ENCODE measurements at places on chromosomes 6 and 20.

DNA sequence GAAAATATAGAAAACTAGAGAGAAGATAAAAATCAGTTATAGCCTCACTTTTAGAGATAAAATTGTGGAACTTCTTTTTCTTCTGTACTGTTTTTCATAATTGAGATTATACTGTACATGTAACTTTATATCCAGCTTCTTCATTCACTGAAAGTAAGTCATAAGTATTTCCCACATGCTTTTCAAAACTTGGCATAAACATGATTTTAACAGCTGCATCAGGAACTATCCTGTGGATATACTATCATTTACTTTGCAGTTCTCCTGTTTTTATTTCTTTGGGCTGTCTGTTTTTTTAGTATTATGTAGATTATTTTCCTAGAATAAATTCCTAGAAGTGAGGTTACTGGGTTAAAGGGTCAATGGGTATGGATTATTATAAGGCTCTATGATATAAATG lies 14.8 kb downstream of the DSTN start:
- no peak for DNase-seq

DNA sequence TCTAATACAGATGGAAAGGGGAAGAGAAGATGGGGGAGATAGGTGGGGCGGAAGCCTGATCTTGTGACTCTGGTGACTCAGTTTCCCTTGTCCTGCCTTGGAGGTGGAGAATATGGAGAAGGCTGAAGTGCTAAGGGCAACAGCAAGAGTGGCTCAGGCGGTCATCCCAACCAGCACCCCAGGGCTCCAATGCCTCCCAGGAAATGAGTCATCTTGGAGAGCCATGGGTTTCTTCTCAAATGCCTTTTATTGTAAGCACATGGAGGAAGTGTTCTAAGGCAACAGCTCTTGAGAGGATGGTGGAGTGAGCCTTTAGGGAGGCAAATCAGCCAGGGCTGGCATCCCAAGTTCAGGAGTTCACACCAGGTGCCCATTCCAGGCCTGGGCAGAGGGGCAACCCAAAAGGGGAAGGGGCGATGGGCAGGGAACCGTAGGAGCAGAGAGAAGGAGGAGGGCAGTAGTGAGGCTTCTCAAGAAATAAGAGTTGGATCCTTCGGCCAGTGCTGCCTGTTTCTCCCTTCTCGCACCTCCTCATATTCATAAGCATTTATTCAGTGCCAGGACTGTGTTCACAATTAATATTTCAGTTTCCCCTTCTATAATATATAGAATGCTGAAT lies 13.2 kb upstream of the AHCY start:
- DNase-seq: no peak

DNA sequence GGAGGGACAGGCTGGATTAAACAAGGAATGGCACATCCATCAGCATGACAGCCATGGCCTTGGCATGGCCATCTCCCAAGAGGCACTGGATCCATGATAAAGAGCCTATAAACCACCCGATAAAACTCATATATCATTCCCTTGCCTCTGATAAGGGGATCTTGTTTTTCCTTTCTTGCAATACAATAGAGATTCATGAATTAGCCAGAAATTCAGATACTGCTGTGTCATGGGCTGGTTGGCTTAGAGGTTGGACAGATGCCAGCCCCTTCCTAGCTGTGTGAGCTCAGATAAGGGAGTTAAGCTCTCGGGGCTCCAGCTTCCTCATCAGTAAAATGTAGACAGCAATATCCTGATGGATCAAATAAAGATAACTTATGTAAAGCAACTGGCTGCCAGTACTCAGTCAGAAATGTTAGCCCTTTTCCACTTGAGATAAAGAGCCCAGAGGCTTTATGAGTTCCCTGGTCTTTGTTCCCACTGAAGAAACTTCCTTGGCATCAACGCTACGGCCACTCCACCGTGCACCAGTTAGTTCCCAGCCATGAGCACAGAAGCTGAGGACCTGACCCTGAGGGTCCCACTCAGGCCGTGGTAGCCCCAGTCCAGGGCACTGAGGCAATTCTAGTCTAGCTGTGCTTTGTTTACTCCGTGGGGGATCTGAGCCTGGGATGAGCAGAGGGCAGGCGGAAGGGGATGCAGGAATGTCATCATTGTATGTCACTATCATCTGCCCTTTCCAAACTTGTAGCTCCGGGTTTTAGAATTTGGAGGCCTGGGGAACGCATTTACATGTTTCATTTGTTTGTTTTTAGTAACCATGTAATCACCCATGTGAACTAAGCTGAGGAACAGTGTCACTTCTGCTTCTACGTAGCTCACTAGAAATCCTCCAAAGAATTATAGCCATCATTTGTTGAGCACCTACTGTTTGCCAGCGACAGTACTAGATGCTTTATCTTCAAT lies 67.2 kb upstream of the TBC1D7 start:
- DNase-seq: no peak

- no peak for DNase-seq
These were observed 73.3 kb upstream of the SGK1 start for GRCh38 chr6:134391205-134391604.

All from NCI-H2081 (cell line).